ENCODE measurements at places on chromosomes 3 and 15. TPM values are rescaled to one million over a fixed set of nuclear protein-coding genes. Genes with fewer than 3 reads are reported as not detected.

DNA sequence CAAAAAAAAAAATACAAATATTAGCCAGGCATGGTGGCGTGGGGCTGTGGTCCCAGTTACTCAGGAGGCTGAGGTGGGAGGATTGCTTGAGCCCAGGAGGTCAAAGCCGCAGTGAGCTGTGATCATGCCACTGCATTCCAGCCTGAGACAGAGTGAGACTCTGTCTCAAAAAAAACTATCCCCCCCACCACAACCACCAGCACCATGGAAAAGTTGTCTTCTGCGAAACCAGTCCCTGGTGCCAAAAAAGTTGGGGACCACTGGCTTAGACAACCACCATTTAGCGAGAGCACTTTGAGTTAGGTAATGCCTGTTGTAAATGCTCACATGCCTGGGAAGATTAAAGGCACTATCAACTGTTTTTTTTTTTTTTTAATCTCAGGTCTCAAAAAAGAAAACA, 15.4 kb downstream of the ARHGAP31 start:
- no peak for DNase-seq

GRCh38 chr15:63093486-63094205, 28.0 kb upstream of the LACTB start:
- peak; percentile 88 for DNase-seq

DNA sequence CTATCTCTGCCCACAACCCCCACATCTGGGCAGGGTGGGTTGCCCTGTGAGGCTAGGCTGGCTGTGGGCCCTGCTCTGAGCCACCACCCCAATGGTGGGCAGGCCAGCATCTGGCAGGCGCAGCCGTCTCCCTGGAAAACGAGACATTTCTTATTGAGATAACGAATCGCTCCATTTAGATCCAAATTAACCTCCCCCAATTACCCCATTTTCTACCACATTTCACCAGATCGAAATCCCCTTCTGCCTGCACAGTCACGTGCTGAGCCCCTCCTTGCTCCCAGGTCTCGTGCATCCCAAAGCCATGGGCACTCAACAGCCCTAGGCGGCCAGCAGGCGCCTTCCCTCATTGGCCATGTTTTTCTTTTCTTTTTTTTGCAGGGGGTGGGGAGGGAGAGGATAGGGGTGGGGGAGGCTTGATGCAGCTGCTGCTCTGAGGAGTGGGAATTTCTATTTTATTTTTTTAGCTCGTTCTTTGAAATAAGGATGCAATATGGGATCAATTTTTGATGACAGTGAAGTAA, 53.0 kb upstream of the TMEM115 start:
- peak; percentile 76 for DNase-seq

DNA sequence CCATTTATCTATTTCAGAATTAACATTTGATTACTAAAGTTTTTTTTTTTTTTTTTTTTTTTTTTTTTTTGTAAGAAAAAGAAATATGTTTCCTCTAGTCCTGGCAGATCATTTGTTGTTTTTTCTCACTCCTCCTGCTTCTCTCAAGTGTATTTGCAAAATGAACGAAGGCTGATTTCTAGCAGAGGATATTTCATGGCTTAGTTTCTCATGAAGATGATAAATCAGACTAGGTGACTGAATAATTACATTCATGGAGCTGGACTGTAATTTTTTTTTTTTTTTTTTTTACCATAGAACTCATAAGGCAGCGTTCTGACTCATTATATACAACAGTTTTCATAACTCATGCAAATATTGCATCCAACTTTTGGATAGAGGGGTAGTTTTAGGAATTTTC, 332.5 kb upstream of the SEMA6D start:
- no peak for DNase-seq

GRCh38 chr3:159806412-159806811, 182.2 kb upstream of the IL12A start:
- no peak for DNase-seq

DNA sequence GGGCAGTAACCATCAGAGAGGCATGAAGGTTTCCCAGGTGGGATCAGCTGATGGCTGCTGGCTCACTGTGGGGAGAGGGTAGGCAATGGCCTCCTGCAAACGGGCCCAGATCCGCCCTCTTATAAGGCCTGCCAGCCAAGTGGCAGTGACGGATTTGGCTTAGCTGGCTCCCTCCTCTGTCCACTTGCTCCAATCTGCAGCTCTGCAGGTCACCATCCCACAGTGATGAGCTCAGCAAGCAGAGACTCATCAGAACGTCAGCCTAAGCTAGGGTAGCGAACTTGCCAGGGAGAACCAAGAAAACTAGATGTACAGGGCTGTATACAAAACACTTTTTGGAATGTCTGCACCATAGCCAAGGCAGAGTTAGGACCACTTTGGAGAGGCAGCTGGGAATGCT, 62.8 kb upstream of the DCLK3 start:
- DNase-seq = no peak

GRCh38 chr3:127483902-127484591, 106.5 kb downstream of the TPRA1 start:
- peak; percentile 23 for DNase-seq

The CP gene
- 0.59 TPM for total RNA-seq

- no peak for DNase-seq
Measured at GRCh38 chr3:56630966-56631365, 52.1 kb downstream of the TASOR start.

DNA sequence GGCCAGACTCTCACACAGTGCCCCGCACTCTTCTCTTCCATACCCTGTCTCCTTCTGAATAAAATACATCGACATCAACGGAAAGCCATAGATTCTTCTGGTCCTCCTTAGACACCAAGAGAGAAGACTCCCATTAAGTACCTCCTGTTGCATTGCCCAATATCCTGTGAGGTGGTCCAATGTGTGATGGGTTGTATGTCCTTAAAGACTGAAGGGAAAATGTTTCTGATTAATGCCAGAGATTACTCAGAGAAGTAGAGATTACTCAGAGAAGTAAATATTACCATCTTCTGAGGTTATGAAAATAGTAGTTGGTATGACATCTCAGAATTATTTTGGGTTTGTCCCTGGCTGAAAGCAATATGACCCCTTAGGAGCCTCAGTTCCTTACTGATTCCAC, 60.8 kb upstream of the GALNT15 start:
- no peak for DNase-seq

The FOXB1 gene
- 32.7 TPM for total RNA-seq

DNA sequence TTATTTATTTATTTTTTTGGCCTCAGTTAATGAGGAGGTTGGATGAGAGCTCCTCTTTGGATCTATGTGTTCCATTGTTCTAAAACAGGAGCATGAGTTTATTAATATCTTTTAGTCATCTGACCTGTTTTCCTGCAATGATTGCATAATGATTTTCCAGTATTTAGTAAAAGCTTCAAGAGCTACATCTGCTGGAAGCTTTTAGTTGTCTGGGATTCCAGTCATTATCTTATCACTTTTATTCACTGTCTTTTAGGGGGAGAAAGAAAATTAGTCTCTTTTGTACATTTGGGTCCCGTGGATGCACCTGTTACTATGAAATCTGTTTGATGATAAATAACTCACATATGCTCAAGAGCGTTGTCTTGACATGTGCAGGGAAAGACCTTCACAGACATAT, 1270.0 kb downstream of the ROBO1 start:
- no peak for DNase-seq

The SAMMSON gene
- total RNA-seq = 0.04 TPM

- DNase-seq = no peak
Measured at GRCh38 chr3:59709702-59710553, 660.1 kb upstream of the CFAP20DC start.

The CLEC3B gene
- total RNA-seq = not detected

The ARPP21 gene
- not detected for total RNA-seq

DNA sequence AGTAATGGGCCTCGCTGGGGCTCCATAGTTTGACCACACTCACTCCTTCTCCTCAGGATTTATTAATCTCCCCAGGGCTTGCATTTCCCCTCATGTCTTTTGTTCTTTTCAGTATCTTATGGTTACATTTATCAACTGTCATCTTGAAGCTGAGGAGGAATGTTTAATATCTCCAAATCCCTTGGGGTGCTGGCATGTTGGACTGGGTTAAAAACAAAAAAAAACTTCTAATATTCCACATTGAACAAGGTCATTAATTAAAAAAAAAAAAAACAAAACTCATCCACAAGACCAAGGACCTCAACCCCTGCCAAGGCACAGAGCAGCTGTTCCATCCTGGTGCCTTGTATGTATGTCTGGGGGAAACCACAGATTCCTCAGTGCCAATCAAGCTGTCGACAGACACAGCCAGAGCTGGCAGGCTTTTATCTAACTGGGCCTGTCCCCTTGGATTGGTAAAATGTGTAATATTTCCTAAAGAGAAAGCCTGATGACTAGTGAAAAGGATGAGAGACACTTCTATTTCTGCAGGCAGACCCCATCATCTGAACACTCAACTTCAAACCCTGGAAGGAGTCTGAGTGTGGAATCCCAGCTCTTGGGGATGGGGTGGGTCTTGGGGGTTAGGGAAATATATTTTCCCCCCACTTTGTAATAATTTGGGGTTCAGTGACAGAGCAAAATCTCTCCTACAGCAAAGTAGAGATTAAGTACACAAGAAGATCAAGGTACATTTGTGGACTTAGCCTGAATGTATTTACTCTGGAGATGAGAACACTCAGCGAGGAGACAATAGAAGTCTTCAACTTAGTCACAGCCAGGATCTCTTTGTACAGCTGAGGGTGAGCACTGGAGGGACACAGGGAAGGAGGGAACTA, 69.1 kb downstream of the TTC23 start:
- no peak for DNase-seq

- DNase-seq = peak; percentile 38
Measured at GRCh38 chr3:189267981-189268613, 96.3 kb downstream of the TPRG1 start.

The DNAJC19 gene
- total RNA-seq = 67.0 TPM

DNA sequence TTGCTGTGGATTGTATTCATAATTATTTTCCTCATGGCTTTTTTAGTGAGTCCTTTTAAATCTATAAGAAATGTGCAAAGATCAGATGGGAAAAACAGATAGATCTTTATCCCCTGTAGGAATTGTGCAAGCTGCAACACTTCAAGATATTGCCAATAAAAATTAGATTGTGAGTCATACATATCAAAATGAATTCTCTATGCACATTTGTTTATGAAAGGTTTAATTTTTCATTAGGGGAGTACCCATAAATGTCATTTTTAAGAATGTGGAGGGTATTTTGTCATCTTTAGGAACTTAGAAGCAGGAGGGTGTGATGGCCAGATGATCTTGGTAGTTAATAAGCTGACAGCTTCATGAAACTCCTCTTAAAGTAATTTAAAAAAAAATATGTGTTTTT, 2.9 kb downstream of the PIAS1 start:
- DNase-seq = no peak

DNA sequence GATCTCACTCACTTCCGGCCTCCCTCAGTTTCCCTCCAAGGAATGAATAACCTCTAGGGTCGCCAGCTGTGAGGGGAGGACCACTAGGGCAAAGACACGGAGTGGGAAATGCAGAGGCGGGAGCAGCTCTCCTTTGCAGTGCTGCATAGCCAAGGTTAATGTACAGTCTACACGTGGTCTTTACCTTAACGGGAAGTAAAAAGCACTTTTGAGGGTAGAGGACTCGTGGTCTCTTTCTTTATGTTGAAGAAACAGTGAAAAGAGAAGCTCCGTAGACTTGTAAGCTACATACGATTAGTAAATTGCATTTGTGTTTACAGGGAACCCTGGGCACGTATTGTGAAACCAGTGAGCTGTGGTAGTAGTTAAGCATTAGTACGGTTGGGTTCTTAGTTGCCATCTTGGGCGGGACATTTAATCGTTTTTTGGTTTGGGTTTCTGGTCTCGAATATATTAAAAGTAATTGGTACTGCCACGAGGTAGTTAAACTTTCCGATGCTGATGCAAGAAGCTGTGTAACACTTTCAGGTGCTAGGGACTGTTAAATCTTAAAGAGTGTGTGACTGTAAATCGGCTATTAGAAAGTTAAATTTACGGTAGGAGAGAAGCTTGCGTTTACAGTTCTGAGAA, 828 bp downstream of the U2SURP start:
- DNase-seq = peak; percentile 43

DNA sequence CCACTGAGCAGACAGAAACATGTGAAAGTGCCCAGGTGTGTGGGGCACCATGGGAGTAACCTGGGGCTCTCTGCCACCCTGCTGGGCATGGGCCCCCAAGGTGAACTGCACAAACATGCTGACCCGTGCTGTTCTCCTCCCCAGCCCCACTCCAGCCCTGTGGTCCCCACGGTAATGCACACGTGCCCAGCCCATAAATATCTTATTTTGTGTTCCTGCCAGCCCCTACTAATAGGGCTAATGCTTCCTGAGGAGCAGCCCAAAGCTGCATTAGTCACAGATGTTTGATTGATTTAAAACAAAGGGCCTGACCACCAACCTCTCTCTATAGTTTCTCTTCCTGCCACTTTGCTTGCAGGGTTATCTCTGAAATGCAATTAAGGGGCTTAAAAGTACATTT, 95.4 kb downstream of the ABHD5 start:
- no peak for DNase-seq

DNA sequence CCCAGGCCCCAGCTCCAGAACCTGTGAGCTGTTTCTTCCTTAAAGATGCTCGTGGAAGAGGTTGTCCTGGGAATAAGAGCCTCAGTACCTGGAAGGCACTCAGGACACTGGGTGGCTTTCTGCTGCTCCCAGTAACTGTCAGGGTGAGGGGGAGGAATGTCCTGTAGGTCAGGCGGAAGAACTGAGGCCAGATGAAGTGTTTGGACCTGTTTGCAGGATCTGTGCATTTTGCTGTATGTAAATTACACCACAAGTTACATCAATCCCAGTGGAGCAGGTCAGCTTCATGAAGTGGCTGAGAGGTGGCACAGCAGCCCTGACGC, 27.1 kb downstream of the HDAC11 start:
- peak; percentile 60 for DNase-seq

The SOX2 gene
- 264 TPM for total RNA-seq

DNA sequence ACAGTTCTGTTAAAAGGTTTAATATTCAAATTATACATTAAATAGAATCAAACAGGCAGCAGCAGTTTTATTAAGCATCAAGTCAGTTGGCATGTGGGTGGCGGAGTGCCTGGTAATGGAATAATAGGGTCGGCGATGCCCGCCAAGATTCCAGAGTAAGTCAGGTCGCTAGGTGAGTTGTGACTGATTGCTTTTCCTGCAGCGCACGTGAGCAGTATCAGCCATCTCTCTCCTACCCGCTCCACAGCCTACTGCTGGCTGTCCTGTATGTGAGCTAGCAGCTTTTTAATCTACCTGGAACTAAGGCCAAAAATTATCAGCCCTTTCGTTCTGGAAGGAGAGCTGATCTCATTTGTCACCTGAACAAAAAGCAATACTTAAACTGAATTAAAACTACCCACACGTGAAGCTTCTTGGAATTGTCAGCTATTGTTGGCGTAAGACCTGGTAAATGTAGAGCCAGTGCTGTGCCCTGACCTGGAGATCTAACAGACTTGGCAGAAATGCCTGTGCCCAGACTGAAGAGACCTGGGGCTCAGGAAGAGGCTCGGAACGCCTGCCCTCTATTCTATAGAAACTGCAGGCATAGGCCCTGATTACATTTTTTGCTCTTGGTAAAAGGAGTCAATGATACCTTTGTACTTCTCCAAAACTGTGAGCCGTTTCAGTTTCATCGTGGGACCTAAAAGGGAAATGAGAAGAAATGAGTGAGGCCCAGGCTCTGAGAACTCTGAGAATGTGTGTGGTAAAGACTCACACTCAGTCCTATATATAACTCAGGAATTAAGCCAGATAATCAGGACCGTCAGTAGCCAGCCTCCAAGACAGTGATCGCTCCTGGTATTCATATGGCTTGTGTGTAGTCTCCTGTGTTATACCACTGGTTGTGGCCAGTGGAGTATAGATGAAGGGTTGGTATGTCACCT, 21.9 kb downstream of the IDH3A start:
- DNase-seq = no peak

GRCh38 chr3:32869513-32870047, 51.8 kb downstream of the TRIM71 start:
- peak; percentile 89 for DNase-seq

GRCh38 chr3:106172780-106173179, 304.0 kb upstream of the CBLB start:
- no peak for DNase-seq

- no peak for DNase-seq
Measured at GRCh38 chr15:42984493-42985034, 64.0 kb upstream of the TTBK2 start.
